ENCODE measurements at places on chromosomes 11 and 22.

GRCh38 chr11:68212421-68213134 is 518 bp downstream of the KMT5B start:
- no peak for DNase-seq

DNA sequence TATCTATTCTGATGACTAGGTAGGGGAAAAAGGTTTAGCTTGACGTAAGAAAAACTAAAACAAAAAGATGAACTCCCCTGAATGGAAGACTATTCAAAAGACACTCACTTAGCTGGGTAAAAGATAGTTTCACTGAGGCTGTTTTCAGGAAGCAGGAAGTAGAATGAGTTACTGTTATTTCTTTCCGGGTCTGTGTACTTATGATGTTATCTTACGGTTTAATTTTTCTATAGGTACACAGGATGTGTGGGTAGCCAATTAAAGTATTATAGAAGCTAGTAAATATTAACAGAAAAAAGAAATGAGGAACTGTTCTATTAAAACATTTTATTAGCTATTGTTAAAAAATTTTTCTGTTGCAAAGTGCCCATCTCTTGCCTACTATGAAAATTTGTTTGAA is 45.8 kb upstream of the MMP7 start:
- no peak for DNase-seq

DNA sequence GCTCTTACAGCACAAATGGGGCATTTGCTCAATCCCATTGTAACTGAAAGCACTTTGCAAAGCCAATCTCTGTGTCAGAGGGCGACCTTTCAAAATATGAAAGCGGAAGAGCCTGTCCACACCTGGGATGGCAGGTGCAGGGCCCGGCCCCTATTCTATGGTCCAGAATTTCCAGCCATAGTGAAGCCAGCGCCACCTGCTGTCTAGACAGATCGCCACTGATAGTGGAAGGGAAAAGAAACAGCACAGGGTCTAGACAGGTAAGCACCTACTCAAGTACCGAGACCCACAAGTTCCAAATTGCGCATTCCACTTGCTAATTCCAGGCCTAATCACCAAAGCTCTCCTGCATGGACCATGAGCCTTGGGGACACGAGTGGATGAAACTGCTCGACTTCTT is 141.4 kb downstream of the NTM start:
- DNase-seq: no peak

GRCh38 chr11:113272281-113272680 is 42.1 kb upstream of the TTC12 start:
- DNase-seq: no peak

DNA sequence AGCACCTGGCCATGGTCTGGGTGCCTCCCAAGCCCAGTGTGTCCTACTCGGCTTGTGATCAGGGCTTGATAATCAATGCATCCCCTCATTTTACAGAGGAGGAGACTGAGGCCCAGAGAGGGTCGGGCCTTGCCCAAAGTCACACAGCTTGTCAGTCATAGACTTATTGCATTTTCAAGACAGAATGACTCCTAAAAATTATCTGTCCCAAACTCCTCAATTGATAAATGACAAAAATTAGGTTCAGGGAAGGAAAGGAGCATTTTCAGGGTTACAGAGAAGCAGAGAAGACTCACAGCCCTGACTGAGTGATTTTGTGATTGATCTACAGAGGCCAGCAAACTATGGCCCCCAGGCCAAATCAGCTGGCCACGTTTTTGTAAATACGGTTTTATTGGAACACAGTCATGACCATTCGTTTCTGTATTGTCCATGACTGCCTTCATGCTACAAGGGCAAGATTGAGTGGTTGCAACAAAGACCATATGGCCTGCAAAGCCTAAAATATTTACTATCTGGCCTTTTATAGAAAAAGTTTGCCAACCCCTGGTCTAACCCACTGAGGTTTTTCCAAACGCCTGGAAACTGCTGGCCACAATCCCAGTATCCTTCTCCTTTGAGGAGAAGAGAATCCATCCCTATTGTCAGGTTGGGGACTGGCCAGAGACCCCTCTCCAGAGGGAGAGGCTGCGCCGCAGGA is 35.1 kb upstream of the NAV2 start:
- DNase-seq: no peak

GRCh38 chr11:129252621-129253020 is 60.5 kb upstream of the ARHGAP32 start:
- DNase-seq: no peak

- no peak for DNase-seq
These were observed 51.6 kb upstream of the CCDC34 start for GRCh38 chr11:27414644-27415043.

DNA sequence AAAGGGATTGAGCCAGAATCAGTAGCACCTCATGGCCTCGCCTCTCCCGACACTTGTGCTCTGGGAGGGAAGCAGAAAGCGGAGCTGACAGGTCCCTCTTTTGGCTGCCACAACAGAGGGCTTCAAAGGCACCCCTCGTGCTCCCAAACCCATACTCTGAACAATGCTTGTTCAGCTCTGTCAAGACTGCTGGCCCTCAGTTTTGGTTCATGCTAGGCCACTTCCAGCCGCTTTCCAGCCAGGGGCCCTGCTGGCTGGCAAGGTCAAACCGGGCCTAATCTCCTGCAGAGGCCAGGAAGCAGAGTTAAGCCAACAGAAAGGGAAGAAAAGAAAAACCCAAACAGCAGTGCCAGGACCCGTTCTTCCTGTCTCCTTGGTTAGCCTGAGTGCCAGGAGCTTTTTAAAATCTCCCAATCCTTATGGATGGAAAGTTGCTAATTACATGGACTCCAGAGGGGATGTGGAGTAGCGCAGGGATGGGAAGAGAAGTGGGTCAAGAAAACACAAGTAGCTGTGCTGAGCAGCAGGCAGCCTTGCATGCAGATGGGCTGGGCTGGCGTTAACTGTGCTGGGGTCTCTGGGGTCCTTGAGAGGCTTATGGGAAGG is 150.6 kb downstream of the GRIK4 start:
- DNase-seq: no peak

DNA sequence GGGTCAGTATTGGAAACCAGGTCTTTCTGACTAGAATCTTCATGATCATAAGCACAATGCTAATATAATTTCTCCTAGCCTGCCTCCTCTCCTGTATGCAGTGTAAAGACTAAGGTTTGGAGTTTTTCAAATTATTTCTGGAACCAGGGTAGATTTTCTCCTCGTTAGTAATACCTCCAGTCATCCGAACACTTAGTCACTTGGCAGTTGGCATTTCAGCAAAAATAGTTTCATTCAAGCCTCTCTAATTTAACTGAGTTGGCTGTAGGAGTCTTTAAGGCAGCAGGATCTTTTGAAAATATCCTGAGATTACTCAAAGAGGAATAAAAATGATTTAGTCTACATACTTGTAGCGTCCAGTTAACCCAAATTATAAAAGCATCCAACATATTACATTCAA is 6.3 kb downstream of the TYR start:
- DNase-seq: no peak

Data from omental fat pad (tissue), 4 donors.